ENCODE measurements at places on chromosomes 1 and 21.
A peak's percentile ranks its signal among the peaks of the same experiment; 100 is the strongest.

DNA sequence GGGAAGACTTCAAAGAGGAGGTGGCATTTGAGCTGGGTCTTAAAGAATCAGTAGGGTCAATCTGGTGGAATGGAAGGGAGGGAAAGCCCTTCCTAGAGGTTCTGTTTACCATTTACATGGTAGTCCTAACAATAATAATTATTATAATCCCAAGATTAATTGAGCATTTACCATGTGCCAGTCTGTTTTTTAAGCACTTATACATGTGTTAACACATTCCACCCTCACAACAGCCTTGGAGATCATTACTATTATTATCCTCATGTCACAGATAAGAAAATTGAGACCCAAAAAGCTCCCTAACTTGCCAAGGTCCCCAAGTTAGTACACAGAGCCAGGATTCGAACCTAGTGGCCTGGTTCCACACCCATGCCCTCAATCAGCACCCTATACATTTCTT, 10.8 kb downstream of the GLIS1 start:
- no peak for DNase-seq
- no peak overlapping the region for H3K4me3 ChIP-seq
- H3K4me1 ChIP-seq: no peaks in the 10 kb centered on the region
- no peaks in the 10 kb centered on the region for H3K36me3 ChIP-seq

DNA sequence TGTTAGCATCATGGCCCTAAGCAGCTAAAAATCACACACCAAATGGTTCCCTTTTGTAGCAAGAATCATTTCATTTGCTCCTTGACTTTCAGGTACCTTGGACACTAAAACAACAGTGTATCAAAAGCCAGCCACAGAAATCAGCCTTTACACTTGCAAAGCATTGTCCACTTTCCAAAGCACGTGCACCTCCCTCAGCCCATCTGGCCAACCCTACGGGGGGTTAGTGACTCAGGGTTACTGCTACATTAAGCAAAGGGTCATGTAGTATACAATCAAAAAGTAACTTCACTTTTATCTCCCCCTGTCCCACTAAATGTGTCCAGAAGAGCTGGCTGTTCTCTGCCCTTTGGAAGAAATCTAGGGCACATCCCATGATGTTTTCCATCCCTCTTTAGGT, 149.7 kb downstream of the HIVEP3 start:
- H3K27ac ChIP-seq: no peak overlapping the region
- no peak overlapping the region for H3K4me3 ChIP-seq
- DNase-seq: no peak
- H3K27me3 ChIP-seq: no peaks in the 10 kb centered on the region

DNA sequence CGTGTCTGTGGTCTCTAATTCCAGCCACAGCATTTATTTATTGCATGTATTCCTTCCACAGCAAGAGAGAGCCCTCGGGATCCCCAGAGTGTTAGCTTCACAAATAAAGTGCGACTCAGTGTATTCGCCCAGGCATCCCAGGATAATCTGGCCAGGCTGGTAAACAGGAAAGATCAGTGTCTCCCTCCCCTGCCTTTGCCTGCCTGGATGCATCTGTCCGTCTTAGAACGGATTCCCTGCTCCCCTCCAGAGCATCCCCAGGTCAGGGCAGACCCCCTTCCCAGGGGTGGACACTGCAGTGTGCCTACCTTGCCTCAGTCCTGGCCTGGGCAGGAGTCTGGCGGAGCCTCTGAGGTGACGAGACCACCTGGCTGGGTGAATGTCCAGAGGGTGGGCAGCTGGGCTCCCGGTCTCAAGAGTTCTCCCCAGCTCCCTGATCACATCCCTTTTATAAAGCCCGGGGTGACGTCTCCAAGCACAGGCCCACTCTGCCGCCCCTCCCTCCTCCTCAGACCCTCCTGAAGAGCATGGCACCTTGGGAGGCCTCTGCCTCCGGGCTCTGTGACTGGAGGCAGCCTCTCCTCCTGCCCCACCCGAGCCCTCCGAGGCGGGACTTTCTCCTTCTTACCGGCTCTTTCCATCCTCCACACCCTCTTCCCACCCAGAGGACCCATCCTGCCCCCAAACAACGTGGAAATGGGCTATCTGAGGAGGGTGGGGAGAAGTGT, at the start of gene KISS1:
Gene KISS1, minus strand, starts transcription at position 424 of the 728 bp plus-strand sequence. CDS start 3,615 bp downstream, outside the sequence.
- DNase-seq: no peak
- H3K27me3 ChIP-seq: peaks cover 51% of the 10 kb centered on the region
- H3K36me3 ChIP-seq: no peaks in the 10 kb centered on the region
- no peak within 1 kb of the TSS for H3K27ac ChIP-seq
- H3K4me1 ChIP-seq: no peaks in the 10 kb centered on the region

GRCh38 chr1:150912623-150913022, 13.5 kb upstream of the SETDB1 start:
- H3K4me3 ChIP-seq: no peak overlapping the region
- no peak for DNase-seq
- H3K27ac ChIP-seq: no peak overlapping the region
- H3K4me1 ChIP-seq: peaks cover 7% of the 10 kb centered on the region
- H3K27me3 ChIP-seq: no peaks in the 10 kb centered on the region
- H3K36me3 ChIP-seq: no peaks in the 10 kb centered on the region

- peak overlapping the region; percentile 99 for H3K27ac ChIP-seq
- no peaks in the 10 kb centered on the region for H3K27me3 ChIP-seq
- no peaks in the 10 kb centered on the region for H3K36me3 ChIP-seq
- peak overlapping the region; percentile 68 for H3K4me3 ChIP-seq
- H3K4me1 ChIP-seq: peaks cover 27% of the 10 kb centered on the region
- no peak for DNase-seq
Observed at GRCh38 chr1:46133181-46133658, 791 bp upstream of the PIK3R3 start.

GRCh38 chr1:243712941-243713340, 137.1 kb downstream of the AKT3 start:
- no peak for DNase-seq
- no peak overlapping the region for H3K27ac ChIP-seq
- no peaks in the 10 kb centered on the region for H3K27me3 ChIP-seq
- H3K4me1 ChIP-seq: no peaks in the 10 kb centered on the region
- H3K36me3 ChIP-seq: no peaks in the 10 kb centered on the region

DNA sequence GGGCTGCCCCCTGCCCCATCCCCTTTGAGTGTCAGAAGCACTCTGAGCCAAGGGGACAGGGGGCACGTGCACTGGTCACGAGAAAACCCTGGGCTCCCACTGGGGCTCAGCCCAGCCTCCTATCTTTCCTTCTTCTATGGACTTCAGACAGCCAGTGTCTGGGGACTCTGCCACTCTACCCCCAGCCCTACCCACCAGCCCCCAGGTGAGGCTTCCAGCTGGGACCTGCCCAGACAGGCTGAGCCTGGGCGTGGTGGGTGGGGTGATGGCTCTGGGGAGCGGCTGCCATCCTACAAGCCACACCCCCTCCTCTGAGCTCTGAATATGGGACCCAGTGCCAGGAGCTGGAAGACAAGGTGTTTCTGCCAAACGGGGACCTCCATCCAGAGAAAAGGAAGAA, 8.0 kb upstream of the SFN start:
- DNase-seq: no peak
- peaks cover 4% of the 10 kb centered on the region for H3K36me3 ChIP-seq
- H3K27me3 ChIP-seq: no peaks in the 10 kb centered on the region
- no peak overlapping the region for H3K4me3 ChIP-seq
- H3K27ac ChIP-seq: no peak overlapping the region

DNA sequence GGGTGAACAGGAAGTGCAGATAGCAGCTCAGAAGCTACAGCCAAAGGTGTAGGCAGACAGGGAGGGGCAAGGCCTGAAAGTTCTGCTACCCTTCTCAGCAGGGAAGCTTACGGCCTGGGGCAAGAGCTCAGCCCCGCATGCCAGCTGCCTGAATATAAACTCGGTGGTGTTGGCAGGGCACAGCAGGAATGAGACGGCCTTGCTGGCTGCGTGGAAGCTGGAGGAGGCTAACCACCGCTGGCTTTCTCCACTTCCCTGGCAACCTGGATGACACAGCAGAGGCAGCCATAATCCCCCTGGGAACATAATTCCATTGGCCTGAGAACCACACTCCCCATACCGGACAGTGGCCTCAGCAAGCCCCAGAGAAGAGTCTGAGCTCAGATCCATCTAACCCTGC, 81.9 kb upstream of the PRRC2C start:
- no peak overlapping the region for H3K4me3 ChIP-seq
- H3K27me3 ChIP-seq: no peaks in the 10 kb centered on the region
- no peak for DNase-seq
- no peaks in the 10 kb centered on the region for H3K36me3 ChIP-seq
- no peak overlapping the region for H3K27ac ChIP-seq

- no peaks in the 10 kb centered on the region for H3K27me3 ChIP-seq
- no peak overlapping the region for H3K27ac ChIP-seq
- DNase-seq: no peak
- no peak overlapping the region for H3K4me3 ChIP-seq
- H3K4me1 ChIP-seq: peaks cover 4% of the 10 kb centered on the region
Observed at GRCh38 chr1:53835491-53835890, 2.6 kb downstream of the NDC1 start.

- no peaks in the 10 kb centered on the region for H3K4me1 ChIP-seq
- no peak overlapping the region for H3K4me3 ChIP-seq
- H3K27ac ChIP-seq: no peak overlapping the region
Observed at GRCh38 chr1:86110451-86111129, 46.0 kb downstream of the COL24A1 start.

GRCh38 chr1:12745126-12745991, 641 bp upstream of the CFAP107 start:
- H3K4me3 ChIP-seq: no peak overlapping the region
- H3K36me3 ChIP-seq: no peaks in the 10 kb centered on the region
- H3K27ac ChIP-seq: no peak overlapping the region
- peaks cover 8% of the 10 kb centered on the region for H3K4me1 ChIP-seq
- peaks cover 65% of the 10 kb centered on the region for H3K27me3 ChIP-seq
- DNase-seq: no peak

- H3K36me3 ChIP-seq: no peaks in the 10 kb centered on the region
- H3K27ac ChIP-seq: no peak overlapping the region
- no peaks in the 10 kb centered on the region for H3K27me3 ChIP-seq
Observed at GRCh38 chr1:32742956-32743355, 40.4 kb upstream of the SYNC start.

DNA sequence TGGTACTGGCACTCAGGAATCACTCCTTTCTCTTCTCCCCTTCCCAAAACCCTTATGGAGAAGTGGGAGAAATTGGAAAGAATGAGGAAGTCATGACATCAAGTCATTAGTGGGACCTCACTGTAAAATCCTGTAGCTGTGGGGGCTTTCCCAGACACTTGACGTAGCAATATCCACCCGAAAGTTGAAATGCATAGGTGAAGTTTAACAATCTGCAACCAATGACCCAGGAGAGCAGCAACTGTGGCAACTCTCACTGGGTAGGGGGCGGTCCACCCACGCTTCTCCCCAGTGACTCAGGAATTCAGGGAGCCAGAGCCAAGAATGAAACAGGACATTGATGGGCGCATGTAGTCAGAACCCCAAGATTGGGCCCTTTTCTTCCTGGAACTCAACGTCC, 27.0 kb downstream of the ABCA4 start:
- no peaks in the 10 kb centered on the region for H3K27me3 ChIP-seq
- no peaks in the 10 kb centered on the region for H3K4me1 ChIP-seq
- no peak for DNase-seq
- H3K36me3 ChIP-seq: no peaks in the 10 kb centered on the region
- H3K27ac ChIP-seq: no peak overlapping the region
- H3K4me3 ChIP-seq: no peak overlapping the region

- H3K36me3 ChIP-seq: no peaks in the 10 kb centered on the region
- peaks cover 43% of the 10 kb centered on the region for H3K4me1 ChIP-seq
- peak; percentile 16 for DNase-seq
- no peak overlapping the region for H3K27ac ChIP-seq
Observed at GRCh38 chr21:39869141-39869818, 2.0 kb downstream of the PCP4 start.

- no peak overlapping the region for H3K4me3 ChIP-seq
- H3K27ac ChIP-seq: no peak overlapping the region
- H3K4me1 ChIP-seq: peaks cover 27% of the 10 kb centered on the region
- no peaks in the 10 kb centered on the region for H3K36me3 ChIP-seq
- DNase-seq: peak; percentile 58
- no peaks in the 10 kb centered on the region for H3K27me3 ChIP-seq
Observed at GRCh38 chr1:86616871-86617270, 70.0 kb downstream of the CLCA4 start.

- H3K36me3 ChIP-seq: no peaks in the 10 kb centered on the region
- H3K4me3 ChIP-seq: no peak overlapping the region
- H3K4me1 ChIP-seq: no peaks in the 10 kb centered on the region
- DNase-seq: no peak
- H3K27ac ChIP-seq: no peak overlapping the region
Observed at GRCh38 chr1:233651061-233651460, 37.2 kb downstream of the KCNK1 start.

- H3K4me3 ChIP-seq: peak overlapping the region; percentile 86
- peak overlapping the region; percentile 86 for H3K27ac ChIP-seq
- H3K36me3 ChIP-seq: no peaks in the 10 kb centered on the region
- no peaks in the 10 kb centered on the region for H3K27me3 ChIP-seq
Observed at GRCh38 chr1:40692429-40692895, 958 bp downstream of the NFYC start.

DNA sequence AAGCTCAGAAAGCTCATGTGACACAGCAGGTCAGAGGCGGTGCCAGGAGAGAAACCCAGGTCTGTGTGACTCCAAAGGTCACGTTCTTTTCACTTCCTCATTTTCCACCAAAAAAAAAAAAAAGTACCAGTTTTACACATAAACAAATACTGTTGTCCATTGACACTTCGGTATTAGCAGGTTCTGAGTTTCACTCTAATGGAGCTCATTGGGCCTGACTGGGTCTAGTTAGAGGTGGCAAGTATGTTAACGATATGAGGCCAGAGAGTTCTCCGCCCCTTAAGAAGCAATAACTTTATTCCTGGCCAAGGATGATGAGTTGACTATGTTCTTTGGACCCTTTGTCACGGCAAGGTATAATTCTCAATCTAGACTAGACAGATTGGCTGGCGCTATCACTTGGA, 30.0 kb upstream of the SDE2 start:
- no peak overlapping the region for H3K27ac ChIP-seq
- DNase-seq: peak; percentile 51
- H3K36me3 ChIP-seq: no peaks in the 10 kb centered on the region
- no peaks in the 10 kb centered on the region for H3K27me3 ChIP-seq

- H3K4me1 ChIP-seq: no peaks in the 10 kb centered on the region
- no peaks in the 10 kb centered on the region for H3K36me3 ChIP-seq
Observed at GRCh38 chr1:43466403-43466802, 12.7 kb upstream of the HYI start.

GRCh38 chr1:209505044-209505443, 78.5 kb upstream of the CAMK1G start:
- H3K4me1 ChIP-seq: no peaks in the 10 kb centered on the region
- H3K4me3 ChIP-seq: no peak overlapping the region
- no peak overlapping the region for H3K27ac ChIP-seq
- no peaks in the 10 kb centered on the region for H3K36me3 ChIP-seq
- H3K27me3 ChIP-seq: no peaks in the 10 kb centered on the region
- no peak for DNase-seq

DNA sequence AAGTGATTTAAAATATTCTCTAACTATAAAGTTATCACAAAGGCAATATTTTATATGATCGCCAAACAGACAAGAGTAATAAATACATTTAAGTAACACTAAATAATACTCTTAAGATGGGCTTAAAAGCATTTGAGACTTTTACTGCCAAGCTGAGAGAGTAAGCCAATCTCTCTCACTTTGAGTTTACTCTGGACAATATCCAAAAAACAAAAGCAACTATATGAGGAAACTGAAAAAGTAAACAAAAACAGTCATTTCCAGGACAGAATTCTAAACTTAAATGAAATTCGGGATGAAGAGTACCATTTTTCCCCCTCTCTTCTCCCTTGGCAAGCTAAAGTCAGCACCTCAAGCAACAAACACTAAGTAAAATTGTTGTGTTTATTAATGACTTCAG, 173.2 kb downstream of the COP1 start:
- no peak for DNase-seq
- H3K4me1 ChIP-seq: no peaks in the 10 kb centered on the region
- H3K27ac ChIP-seq: no peak overlapping the region
- no peaks in the 10 kb centered on the region for H3K36me3 ChIP-seq
- no peak overlapping the region for H3K4me3 ChIP-seq
- no peaks in the 10 kb centered on the region for H3K27me3 ChIP-seq
